ENCODE measurements at places on chromosomes 13 and 19.
A peak's percentile ranks its signal among the peaks of the same experiment; 100 is the strongest.

DNA sequence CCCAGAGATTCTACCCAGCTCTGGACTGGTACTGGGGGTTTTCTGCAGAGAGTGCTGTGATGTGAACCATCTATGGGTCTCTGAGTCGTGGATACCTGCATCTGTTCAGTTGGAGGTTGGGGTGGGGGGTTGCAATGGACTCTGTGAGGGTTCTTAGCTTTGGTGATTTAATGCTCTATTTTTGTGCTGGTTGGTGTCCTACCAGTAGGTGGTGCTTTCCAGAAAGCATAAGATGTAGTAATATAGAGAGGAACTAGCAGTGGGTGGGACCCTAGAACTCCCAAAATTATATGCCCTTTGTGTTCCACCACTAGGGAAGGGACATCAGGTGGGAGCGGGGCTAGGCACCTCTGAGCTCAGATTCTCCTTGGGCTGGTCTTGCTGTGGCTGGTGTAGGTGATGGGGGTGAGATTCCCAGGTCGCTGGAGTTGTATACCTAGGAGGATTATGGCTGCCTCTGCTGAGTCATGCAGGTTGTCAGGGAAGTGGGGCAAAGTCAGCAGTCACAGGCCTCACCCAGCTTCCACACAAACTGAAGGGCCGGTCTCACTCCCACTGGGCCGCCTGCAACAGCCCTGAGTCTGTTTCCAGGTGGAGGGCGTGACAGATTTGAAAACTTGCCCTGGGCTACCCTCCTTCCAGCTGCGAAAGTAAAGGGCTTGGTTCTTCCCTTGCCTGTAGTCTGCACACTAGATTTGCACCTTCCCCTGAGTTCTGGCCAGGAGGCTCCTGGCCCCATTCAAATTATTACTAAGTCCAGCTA, 573.0 kb upstream of the SLITRK1 start:
- DNase-seq, result no peak

- DNase-seq, result no peak
Measured at GRCh38 chr13:42153199-42154113, 105.0 kb downstream of the DGKH start.

GRCh38 chr19:53541971-53542370, 4.0 kb downstream of the ZNF331 start:
- DNase-seq, result no peak

- DNase-seq, result no peak
Measured at GRCh38 chr19:53577968-53578367, 40.0 kb downstream of the ZNF331 start.

DNA sequence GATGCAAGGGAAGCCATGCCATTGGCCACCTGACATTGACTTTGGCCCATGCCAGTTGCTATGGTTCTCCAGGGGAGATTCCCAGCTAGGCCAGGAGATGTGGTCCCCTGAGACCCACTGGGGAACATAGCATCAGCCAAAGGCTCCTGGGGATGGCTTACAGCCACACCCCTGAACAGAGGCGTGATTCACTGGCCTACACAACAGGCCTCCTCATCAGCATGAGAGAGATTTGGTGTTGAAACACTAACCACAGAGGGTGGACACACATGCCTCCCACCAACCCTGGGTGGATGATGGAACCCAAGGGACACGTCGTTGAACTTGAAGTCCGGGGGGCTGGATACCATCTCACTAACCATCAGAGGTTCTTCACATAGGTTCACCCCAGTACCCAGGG, 14.4 kb downstream of the IQCN start:
- no peak for DNase-seq

GRCh38 chr19:10430505-10431253, 10.3 kb downstream of the PDE4A start:
- no peak for DNase-seq

GRCh38 chr19:49704888-49705642, 14.1 kb downstream of the CPT1C start:
- DNase-seq, result no peak

DNA sequence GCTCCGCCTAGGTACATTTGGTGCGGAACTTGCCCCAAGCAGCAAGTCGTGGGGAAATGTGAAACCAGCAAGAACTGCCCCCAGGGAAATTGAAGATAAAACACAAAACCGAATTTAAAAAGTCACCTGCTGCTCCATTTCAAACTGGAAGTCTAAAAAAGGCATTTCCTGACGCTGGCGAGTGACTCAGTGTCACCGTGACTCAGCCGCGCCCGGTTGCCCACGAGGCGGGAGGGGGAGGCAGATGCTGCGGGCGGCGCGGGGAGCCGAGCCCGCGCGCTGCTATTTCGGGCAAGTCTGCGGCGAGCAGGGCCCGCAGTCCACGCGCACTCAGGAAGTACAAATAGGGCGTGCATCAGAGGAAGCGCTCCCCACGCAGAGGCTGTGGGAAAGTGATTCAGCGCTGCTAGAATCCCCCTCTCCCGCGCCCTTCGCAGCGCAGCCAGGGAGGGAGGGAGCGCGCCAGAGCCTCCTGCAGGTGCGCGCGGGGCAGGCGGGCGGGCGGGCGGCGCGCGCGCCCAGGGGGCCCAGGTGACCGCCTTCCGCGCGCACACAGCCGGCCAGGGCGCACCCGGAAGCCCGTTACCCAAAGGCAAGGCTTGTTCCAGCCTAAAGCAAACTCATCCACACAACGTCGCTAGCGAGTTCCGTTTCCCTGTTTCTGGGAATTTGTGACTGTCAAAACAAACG, 168.8 kb downstream of the COL4A1 start:
- DNase-seq, result peak; percentile 79

DNA sequence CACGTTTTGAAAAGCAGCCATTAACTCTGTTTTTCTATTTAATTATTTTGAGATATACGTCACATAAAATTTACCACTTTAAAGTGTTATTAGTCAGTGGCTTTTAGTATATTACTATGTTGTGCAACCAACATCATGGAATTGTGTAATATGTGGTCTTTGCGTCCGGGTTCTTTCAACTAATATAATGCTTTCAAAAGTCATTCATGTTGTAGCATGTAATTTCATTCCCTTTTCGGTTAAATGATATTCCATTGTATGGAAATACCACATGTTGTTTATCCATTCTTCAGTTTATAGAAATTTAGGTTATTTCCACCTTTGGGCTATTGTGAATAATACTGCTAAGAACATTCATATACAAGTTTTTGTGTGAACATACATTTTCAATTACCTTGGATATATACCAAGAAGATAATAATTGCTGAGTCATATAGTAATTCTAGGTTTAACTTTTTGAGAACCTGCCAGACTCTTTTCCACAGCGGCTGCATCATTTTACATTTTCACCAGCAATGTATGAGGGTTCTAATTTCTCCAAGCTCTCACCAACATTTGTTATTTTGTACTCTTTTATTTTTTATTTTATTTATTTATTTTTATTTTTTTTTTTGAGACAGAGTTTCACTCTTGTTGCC, 28.1 kb upstream of the CLDN10 start:
- no peak for DNase-seq

- DNase-seq, result no peak
Measured at GRCh38 chr19:5271145-5271544, 69.5 kb downstream of the PTPRS start.

Measured in activated naive CD4-positive, alpha-beta T cell treated with anti-CD3 and anti-CD28 coated beads, Interleukin-2, amount 10 ng/mL, durations not matched to agents 7 days and 5 days (primary cell).